ENCODE measurements at places on chromosomes 3 and 15. TPM values are rescaled to one million over a fixed set of nuclear protein-coding genes. Genes with fewer than 3 reads are reported as not detected.

Gene DPPA2
- not detected for total RNA-seq

Gene SAMMSON
- not detected for total RNA-seq

Gene STRIT1
- not detected for total RNA-seq

Gene ALDH1A3
- not detected for total RNA-seq

Gene SLC22A14
- not detected for total RNA-seq

Gene PRTG
- not detected for total RNA-seq

Gene SPINK8
- total RNA-seq, result not detected

DNA sequence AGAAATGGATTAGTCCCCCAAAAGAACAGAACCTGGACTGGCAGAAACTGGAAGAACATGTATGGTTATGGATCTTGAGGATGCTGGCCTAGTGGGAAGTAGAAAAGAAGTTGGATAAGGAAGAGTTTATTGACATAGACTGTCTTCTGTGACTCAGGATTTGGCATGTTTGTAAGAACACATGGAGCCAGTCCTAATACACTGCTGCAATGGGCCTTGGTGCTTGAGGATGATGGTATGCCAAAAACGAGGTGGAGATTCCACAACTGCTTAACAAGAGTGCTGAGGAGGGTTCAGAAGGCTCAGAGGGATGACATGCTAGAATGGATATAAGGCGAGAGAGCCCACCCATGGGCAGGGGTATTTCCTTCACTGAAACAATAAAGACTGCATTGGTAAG, 22.4 kb downstream of the LZTFL1 start:
- H3K27ac ChIP-seq, result no peak overlapping the region
- H3K4me3 ChIP-seq, result no peak overlapping the region
- no peaks in the 10 kb centered on the region for H3K4me1 ChIP-seq
- DNase-seq, result no peak
- H3K27me3 ChIP-seq, result peaks cover 8% of the 10 kb centered on the region

GRCh38 chr3:129793319-129793718, 100.2 kb downstream of the TMCC1 start:
- peaks cover 1% of the 10 kb centered on the region for H3K27me3 ChIP-seq
- no peak for DNase-seq
- H3K4me1 ChIP-seq, result peaks cover 19% of the 10 kb centered on the region
- H3K27ac ChIP-seq, result no peak overlapping the region

DNA sequence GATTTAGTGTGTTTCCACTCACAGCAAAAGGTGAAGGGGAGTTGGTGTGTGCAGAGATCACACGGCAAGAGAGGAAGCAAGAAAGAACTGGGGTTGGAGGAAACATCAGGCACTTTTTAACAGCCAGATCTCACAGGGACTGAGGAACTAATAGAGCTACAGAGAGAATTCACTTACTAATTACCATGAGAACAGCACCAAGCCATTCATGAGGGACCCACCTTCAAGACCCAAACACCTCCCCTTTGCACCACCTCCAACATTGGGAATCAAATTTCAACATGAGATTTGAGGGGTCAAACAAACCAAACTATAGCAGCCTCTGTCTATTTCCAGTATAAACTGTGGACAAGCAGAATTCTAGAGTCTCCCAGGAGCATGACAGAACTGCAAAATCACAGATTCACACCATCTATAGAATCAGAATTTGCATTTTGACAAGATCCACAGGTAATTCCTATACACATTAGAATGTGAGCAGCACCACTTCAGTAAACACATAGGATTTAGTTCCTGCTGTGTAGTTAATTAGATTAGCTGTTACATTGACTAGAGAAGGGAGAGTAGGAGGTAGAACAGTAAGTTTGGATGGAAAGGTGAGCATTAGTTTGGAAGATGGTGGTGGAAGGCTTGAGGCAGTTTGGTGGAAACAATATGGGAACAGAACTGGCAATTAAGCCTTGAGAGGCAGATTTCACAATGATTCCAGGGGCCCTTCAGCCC, 311.7 kb downstream of the NSUN3 start:
- H3K4me1 ChIP-seq, result no peaks in the 10 kb centered on the region
- no peak overlapping the region for H3K27ac ChIP-seq
- no peaks in the 10 kb centered on the region for H3K27me3 ChIP-seq
- no peak for DNase-seq
- no peaks in the 10 kb centered on the region for H3K36me3 ChIP-seq

DNA sequence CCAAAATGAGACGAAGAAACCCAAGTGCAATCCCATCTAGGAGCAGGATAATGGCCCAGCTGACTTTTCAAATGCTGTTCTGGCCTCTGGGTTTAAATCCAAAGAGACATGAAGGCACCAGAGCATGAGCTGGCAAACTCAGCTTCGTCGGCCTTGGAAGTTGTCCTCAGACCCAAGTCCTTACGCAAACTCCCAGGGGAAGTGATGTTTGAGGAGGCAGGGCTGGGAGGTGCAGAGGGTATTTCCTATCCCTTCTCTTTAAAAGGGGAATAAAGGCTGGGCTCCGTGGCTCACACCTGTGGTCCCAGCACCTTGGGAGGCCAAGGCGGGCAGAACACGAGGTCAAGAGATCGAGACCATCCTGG, 68.9 kb upstream of the HERC1 start:
- peaks cover 2% of the 10 kb centered on the region for H3K27me3 ChIP-seq
- no peaks in the 10 kb centered on the region for H3K36me3 ChIP-seq
- no peak overlapping the region for H3K4me3 ChIP-seq
- H3K27ac ChIP-seq, result no peak overlapping the region
- DNase-seq, result no peak
- peaks cover 52% of the 10 kb centered on the region for H3K4me1 ChIP-seq

- no peak for DNase-seq
- no peak overlapping the region for H3K27ac ChIP-seq
- peaks cover 7% of the 10 kb centered on the region for H3K27me3 ChIP-seq
- H3K4me3 ChIP-seq, result no peak overlapping the region
- H3K36me3 ChIP-seq, result no peaks in the 10 kb centered on the region
- peaks cover 34% of the 10 kb centered on the region for H3K4me1 ChIP-seq
Measured at GRCh38 chr15:47963265-47963664, 157.5 kb upstream of the SLC24A5 start.

- H3K36me3 ChIP-seq, result no peaks in the 10 kb centered on the region
- no peaks in the 10 kb centered on the region for H3K27me3 ChIP-seq
- H3K4me1 ChIP-seq, result no peaks in the 10 kb centered on the region
- no peak overlapping the region for H3K4me3 ChIP-seq
- H3K27ac ChIP-seq, result no peak overlapping the region
Measured at GRCh38 chr3:89368846-89369245, 261.4 kb downstream of the EPHA3 start.

DNA sequence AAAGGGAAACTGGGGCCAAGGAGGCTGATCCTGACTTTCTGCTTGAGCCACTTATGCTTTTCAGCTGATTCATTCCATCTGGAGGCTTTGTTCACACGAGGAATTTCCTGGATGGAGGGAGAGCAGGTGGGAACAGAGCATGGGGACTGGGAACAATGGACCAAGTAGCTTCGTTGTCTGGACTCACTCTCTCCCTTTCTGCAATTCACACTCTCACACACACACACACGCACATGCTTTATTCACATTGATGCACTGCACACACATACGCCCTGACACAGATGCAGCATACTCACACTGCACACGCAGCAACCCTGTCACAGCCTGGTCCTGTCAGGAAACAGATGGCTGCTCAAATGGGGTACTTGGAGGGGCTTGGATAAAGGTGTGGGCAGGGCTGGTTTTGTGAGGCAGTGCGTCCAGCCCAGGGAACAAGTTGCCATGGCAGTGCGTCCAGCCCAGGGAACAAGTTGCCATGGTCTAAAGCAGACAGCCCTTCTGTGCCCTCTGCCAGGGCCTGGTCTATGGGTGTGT, 19.8 kb upstream of the CHCHD6 start:
- H3K36me3 ChIP-seq, result no peaks in the 10 kb centered on the region
- no peaks in the 10 kb centered on the region for H3K4me1 ChIP-seq
- no peak overlapping the region for H3K4me3 ChIP-seq
- no peak for DNase-seq
- no peak overlapping the region for H3K27ac ChIP-seq
- H3K27me3 ChIP-seq, result peaks cover 4% of the 10 kb centered on the region

DNA sequence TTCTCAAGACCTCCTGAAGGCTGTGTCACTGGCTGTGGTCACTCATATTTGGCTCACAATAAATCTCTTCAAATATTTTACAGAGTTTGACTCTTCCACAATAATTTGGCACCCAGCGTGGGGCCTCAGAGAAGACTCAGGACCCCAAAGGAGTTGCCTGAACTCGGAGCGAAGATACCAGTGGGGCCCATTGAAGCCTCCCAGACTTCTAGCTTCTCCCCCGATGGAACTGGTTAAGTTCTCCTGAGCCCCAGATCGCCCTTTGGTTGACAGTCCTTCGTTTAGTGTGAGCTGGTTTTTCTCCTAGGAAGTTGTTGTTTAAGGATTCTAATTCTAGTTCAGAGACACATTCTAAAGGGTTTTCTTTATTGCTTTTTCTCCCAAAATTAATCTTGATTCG, 1.4 kb upstream of the SLC41A3 start:
- peak overlapping the region; percentile 75 for H3K4me3 ChIP-seq
- no peaks in the 10 kb centered on the region for H3K36me3 ChIP-seq
- no peak overlapping the region for H3K27ac ChIP-seq
- no peak for DNase-seq
- no peaks in the 10 kb centered on the region for H3K27me3 ChIP-seq

DNA sequence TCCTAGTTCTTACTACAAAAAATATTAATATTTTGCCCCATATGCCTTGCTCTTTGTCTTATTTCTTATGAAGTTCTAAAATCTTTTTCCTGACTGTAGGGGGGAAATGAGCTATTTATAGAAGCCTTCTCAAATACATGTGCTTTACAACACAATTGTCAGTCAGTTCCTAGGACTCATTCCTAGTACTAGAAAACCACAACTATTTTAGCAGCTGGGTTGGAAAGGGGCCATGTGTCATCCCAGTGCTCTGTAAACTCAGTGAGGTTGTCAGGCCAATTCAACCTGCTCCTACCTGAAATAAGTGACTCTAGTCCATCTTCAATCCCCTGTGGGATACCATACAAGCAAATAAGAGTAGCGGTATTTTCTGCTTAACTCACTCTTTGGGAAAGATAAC, 153.8 kb downstream of the ULK4 start:
- H3K27ac ChIP-seq, result no peak overlapping the region
- H3K27me3 ChIP-seq, result no peaks in the 10 kb centered on the region
- no peak for DNase-seq
- H3K36me3 ChIP-seq, result no peaks in the 10 kb centered on the region
- no peak overlapping the region for H3K4me3 ChIP-seq

DNA sequence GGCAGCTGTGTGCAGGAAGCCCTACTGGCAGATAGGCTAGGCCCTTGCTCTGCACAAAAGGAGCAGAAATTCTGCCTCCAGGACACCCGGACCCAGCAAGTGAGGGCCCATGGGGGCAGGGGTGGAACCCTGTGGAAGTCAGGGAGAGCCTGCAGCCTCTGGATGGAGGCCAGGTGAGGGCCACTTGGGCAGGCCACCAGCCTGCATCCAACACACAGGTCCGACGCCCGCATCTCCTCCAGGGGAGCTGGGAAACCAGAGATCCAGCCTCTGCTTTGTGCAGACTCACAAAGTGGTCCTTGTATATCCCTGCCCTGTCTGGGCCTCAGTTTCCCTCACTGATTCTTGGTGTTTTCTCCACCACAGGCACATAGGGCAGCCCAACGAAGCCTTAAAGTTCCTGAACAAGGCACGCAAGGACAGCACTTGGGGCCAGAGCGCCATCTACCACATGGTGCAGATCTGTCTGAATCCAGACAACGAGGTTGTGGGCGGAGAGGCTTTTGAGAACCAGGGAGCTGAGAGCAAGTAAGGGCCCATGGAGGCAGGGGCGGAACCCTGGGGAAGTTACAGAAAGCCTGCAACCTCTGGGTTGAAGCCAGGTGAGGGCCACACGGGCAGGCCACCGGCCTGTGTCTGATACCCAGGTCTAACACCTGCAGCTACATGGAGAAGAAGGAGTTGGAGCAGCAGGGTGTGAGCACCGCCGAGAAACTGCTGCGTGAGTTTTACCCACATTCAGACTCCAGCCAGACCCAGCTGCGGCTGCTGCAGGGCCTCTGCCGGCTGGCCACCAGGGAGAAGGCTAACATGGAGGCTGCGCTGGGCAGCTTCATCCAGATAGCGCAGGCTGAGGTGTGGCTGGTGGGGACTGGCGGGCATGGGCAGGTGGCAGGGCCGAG, 16.6 kb downstream of the CSRNP1 start:
- H3K4me1 ChIP-seq, result peaks cover 25% of the 10 kb centered on the region
- H3K27me3 ChIP-seq, result no peaks in the 10 kb centered on the region
- H3K36me3 ChIP-seq, result peaks cover 27% of the 10 kb centered on the region
- H3K4me3 ChIP-seq, result no peak overlapping the region

- peaks cover 26% of the 10 kb centered on the region for H3K27me3 ChIP-seq
- peaks cover 32% of the 10 kb centered on the region for H3K4me1 ChIP-seq
- no peaks in the 10 kb centered on the region for H3K36me3 ChIP-seq
- no peak overlapping the region for H3K4me3 ChIP-seq
- no peak overlapping the region for H3K27ac ChIP-seq
Measured at GRCh38 chr15:70137967-70138366, 40.2 kb upstream of the TLE3 start.

GRCh38 chr3:5103743-5104142, 18.3 kb upstream of the ARL8B start:
- no peak overlapping the region for H3K4me3 ChIP-seq
- no peak overlapping the region for H3K27ac ChIP-seq
- peaks cover 5% of the 10 kb centered on the region for H3K4me1 ChIP-seq
- H3K36me3 ChIP-seq, result no peaks in the 10 kb centered on the region
- no peak for DNase-seq
- peaks cover 15% of the 10 kb centered on the region for H3K27me3 ChIP-seq

DNA sequence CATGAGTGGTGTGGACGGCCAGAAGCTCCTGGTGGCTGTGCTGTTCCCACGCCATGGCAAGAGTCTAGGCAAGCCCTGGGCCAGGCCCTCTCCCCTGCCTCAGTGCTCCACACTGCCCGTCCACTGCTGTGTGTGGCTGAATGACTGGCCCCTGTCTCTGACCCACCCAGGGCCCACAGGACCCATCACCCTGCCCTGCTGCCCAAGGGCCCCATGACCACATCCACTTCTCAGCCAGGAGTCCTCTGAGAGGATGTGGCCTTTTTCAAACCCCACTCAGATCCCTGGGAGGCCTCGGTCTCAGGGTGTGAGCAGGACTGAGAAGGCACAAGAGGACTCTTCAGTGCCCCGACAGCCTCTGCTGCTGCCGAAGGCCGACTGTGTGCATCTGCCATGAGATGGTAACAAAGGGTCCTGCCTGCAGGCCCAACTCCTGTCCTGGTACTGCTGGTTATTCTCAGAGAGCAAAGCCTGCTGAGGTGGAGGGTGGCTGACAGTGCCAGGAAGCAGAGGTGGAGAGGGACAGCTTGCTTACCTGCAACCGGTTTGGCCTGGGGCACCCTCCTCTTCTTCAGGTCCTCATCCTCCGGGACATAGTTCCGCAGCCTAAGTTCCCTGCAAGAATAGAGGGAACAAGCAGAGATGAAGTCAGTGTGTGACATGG, 47.5 kb downstream of the PTH1R start:
- H3K4me3 ChIP-seq, result no peak overlapping the region
- DNase-seq, result no peak
- peak overlapping the region; percentile 18 for H3K27ac ChIP-seq
- no peaks in the 10 kb centered on the region for H3K27me3 ChIP-seq
- peaks cover 42% of the 10 kb centered on the region for H3K4me1 ChIP-seq

All from activated T-helper 1 cell treated with anti-CD3 and anti-CD28 coated beads, Interleukin-12 subunit alpha, Interleukin-12 subunit beta, Interleukin-2, Interleukin-4 antibody, amounts not matched to agents 30 ng/mL and 10 ng/mL and 1 ng/mL, durations not matched to agents 14 hours and 24 hours and 36 hours (primary cell).